ENCODE measurements at places on chromosomes 1 and 21.
A peak's percentile ranks its signal among the peaks of the same experiment; 100 is the strongest.

- DNase-seq, result no peak
Measured at GRCh38 chr1:61853583-61853982, 111.3 kb downstream of the PATJ start.

- no peak for DNase-seq
Measured at GRCh38 chr1:149849947-149850360, 49.4 kb upstream of the BOLA1 start.

DNA sequence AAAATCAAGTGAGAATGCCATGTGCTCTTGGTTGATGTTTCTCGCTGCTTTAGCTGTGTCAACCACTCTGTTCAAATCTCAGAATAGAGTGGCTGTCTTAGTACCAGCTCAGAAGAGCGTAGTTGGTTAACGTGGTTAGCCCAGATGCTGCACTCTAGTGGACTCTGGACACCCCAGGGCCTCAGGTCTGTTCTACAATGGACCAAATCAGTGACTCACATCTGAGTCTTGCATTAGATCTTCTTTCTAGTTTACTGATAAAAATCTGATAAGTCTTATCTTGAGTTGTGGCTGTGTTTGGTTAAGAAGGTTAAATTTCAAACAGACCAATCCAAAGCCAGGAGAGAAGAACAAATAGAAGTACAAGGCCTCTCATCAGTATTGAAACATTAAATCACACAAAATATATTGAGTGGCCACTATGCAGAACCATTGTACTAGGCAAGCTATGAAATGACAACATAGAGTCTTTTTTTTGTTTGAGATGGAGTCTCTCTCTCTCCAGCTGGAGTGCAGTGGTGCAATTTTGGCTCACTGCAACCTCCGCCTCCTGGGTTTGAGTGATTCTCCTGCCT lies 104.1 kb downstream of the NR5A2 start:
- no peak for DNase-seq

DNA sequence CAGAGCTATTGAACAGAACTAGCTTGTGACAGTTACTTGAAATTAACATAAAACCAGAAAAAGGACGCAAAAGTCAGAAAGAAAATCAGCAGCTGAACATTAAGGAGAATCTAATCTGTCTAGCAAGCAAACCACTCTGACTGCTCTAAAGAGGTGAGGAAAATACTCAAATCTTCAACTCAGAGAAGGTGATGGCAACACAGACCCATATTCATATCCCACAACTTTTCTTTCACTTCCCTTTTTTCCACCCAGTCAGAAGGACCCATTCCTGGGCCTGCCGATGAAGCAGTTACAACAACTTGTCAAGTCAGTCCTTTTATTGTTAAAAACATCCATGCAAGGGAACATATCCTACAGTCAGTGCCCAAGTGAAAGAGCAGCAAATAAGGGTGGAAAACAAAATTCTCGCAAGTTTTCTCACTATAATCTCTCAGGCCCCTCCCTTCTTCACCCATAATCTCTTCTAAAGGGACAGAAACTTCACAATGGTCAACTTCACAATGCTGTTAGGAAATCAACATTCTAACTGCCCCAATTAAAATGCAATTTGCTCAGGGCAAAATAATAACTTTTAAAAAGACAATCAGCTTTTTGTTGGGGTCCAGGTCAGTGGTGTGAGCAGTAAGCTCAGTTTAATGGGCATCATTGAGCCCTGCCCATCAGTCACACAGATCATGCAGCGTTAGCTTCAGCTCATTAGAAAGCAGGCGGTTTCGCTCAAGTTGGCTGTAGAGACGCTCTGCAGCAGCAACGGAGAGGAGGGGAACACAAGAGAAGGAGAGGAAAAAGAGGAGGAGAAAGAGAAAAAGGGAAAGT lies 3.6 kb upstream of the NUP210L start:
- no peak for DNase-seq

GRCh38 chr1:226309398-226310244 lies 657 bp upstream of the LIN9 start:
- no peak for DNase-seq

DNA sequence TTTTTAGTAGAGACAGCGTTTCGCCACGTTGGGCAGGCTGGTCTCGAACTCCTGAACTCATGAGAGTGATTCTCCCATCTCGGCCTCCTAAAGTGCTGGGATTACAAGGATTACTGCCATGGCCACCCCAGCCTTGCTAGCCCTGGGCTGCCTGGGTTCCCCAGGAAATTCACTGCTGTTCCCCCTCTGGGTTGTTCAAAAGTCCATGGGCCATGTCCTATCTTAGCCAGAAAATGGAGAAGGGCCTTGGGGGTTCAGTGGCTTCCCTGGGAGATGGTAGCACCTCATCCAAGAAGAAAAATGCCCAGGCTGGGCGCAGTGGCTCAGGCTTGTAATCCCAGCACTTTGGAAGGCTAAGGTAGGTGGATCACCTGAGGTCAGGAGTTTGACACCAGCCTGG lies 20.9 kb downstream of the SLC26A9 start:
- DNase-seq, result no peak

GRCh38 chr1:19888112-19888511 lies 5.9 kb downstream of the OTUD3 start:
- DNase-seq, result no peak

DNA sequence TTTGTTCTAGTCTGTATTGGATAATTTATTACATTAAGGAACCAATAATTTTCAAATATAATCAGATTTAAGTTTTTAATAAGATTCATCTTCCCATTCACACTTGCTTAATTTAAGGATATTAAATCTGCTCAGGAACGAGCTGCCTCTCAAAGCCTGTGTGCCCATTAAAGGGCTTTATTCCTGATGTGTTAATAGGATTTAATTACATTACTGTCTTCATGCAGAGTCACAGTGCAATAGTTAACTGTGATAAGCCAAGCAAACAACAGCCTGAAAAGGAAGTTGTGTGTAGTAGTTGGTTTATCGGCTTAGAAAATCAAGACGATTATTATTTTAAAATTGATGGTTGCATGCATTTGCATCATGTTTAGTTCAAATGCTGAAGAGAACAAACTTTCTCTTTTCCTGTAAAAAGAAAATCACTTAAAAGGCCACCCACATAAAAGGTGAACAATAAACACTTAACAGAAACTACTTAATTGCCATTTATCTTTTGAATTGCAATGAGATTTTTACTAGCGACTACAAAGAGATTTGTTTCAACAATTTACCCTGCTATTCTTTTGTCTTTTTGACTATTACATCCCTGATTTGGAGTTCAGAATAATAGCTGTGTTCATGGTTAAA lies 174.6 kb downstream of the RWDD3 start:
- DNase-seq, result no peak

- DNase-seq, result no peak
Measured at GRCh38 chr21:37737507-37737906, 178.8 kb downstream of the KCNJ6 start.

GRCh38 chr1:35590476-35591040 lies 17.4 kb downstream of the TFAP2E start:
- no peak for DNase-seq

- DNase-seq, result no peak
Measured at GRCh38 chr21:42703136-42703908, 49.9 kb downstream of the PDE9A start.

DNA sequence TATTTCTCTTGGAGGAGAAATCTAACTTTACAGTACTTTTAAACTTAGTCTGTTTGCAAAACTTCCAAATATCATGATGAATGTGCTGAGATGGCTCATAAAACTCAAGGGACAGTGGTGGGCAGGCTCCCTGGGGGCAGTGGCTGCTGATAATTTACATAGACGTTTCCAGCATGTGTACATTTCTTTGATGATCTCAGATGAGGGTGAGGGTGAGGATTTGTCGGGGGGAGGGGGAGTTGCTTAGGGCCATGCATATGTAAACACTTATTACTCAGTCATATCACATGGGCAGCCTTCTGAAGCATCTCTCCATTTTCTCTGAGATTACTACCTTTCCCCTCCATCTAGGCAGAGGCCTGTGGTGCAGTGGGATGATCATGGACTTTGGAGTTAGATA lies 152.9 kb upstream of the HMGB4 start:
- no peak for DNase-seq

DNA sequence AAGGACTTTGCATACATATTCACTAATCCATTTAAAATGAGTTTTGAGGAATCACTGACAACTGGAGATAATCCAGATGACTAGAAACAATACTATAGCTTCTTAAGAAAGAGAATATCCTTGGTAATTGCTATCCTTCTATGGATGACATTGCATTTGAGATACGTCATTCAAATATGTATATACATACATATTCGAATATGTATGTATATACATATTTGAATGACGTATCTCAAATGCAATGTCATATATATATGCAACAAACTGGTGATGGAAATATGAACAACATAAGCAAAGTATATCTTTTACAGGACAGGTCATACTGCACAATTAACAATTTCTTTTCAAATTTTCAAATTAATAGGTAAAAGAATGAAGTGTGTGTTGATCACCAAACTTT lies 41.7 kb downstream of the EXTL2 start:
- no peak for DNase-seq

DNA sequence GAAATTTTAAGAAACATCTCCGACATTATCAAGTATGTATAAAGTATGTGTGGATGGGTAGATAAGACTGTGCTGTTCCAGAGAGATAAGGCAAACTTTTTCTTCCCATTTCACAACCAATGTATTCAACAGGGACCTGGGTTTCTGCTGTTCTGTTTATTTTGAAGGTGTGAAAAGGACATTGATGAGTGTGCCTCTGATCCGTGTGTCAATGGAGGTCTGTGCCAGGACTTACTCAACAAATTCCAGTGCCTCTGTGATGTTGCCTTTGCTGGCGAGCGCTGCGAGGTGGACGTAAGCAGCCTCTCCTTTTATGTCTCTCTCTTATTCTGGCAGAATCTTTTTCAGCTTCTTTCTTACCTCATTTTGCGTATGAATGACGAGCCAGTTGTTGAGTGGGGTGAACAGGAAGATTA lies 174.0 kb downstream of the CRB1 start:
- DNase-seq, result no peak

GRCh38 chr1:204081164-204081790 lies 8.4 kb downstream of the SOX13 start:
- no peak for DNase-seq

DNA sequence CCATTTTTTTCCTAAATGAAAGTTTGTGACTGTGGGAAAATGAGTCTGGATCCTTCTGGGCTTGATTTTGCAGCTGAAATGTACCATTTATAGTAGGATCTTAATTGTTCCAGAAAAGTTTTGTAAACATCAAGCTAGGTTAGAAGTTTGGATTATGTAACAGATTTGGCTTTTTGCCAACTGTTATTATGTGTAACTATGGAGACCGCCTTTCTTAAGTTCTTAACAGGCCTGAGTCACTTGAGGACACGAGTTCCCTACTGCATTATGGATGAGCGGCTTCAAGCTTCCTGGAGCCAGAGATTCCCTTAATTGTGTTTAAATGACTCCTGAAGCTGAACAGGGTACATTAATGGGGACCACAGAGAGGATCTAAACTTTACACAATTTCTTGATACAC lies 22.2 kb downstream of the SLC25A33 start:
- DNase-seq, result peak; percentile 87

DNA sequence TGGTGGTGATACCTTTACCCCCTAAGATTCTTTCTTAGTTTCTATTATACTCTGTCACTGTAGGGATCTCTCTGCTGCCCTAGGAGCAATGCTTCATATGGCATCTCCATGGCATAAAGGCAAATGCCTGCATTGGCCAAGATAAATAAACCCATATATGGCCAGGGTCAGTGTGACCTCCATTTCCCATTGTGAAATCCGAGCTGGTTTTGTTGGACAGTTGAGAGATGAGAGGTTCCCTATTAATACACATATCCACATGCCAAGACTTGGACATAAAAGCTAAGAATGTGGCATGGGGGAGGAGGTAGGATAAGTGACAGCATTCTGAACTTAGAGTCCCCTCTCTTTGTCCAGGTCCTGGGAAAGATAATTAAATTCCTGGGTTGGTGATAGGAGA lies 1.4 kb downstream of the TPM3 start:
- DNase-seq, result no peak

DNA sequence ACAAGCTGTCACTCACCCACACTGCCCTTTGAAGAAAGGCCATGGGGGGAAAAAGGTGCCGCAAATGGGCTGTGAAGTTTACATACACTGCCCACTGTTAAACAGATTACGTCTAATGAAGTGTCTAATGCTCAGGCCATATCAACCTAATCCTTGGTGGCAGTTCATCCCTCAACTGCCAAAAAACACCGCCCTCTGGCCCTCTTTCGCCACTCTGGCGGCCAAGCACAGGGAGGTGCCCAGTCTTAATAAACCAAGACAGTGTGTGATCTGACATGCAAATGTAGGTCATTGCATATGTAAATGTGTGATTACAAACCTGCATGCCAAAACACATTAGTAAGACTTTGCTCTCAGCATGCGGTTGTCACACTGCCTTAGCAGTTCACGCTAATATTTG lies 89.5 kb downstream of the NEK7 start:
- DNase-seq, result no peak

DNA sequence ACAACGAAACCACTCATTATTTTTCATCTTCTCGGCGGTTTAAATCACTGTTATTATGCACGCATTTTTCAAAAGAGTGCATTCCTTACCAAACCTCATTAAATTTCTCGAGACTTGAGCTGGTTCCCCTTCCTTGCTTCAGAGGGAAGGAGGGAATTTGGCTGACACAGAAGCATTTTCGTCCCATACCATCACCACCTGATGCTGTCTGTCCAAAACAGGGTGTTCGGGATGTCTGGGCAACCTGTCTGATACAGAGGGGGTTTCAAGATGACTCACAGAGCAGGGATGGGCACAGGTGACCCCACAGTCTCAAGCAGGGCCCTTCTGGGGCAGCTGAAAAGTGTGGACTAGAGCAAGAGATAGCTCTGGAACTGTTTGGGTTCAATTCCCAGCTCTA lies 12.3 kb upstream of the RCC2 start:
- no peak for DNase-seq

GRCh38 chr21:40169971-40170370 lies 302.7 kb downstream of the PCP4 start:
- no peak for DNase-seq

DNA sequence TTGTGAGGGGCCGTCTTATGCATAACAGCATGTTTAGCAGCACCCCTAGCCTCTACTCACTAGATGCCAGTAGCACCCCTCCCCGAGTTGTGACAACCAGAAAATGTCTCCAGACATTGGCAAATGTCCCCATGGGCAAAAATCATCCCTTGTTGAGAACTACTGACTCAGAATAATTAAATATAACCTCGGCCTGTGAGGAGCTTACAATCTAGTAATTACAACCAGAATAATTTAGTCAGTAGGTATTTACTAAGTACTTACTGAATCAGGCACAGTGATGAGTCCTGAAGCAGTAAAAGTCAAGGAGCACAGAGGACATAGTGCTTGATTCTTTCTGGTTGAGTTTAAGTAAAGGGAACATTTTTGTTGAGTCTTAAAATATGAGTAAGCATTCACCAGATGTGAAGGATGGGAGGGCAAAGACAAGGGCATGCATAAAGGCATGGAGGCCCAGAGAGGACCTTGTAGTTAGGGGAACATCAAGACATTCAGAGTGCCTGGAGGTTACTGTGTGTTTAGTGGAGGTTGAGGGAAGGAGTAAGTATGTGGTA lies 44.1 kb upstream of the KCNQ4 start:
- no peak for DNase-seq
